A549 (cell line): ENCODE measurements at places on chromosomes 12 and 14.

DNA sequence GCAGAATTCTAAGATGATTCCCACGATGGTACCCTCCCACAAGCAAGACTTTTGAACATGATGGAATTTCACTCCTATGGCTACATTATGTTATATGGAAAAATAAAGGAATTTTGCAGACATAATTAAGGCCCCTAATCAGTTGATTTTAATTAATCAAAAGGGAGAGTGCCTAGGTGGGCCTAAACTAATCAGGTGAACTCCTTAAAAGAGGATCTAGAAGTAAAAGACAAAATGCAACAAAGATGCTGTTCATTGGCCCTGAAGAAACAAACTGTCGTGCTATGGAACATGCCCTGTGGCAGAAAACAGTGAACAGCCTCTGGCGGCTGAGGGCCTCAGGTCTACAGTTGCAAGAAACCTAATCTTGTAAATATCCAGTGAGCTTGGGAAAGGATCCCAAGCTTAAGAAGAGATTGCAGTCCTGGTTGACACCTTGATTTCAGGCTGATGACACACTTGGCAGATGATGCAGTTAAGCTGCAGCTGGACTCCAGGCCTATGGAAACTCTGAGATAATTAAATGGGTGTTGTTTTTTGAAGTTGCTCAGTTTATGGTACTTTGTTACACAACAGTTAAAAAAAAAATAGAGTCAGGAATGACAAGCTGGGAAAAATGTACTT lies 13.8 kb downstream of the TMCC3 start:
- DNase-seq = no peak

GRCh38 chr12:113136128-113136989 lies 798 bp upstream of the RASAL1 start:
- no peak for DNase-seq

DNA sequence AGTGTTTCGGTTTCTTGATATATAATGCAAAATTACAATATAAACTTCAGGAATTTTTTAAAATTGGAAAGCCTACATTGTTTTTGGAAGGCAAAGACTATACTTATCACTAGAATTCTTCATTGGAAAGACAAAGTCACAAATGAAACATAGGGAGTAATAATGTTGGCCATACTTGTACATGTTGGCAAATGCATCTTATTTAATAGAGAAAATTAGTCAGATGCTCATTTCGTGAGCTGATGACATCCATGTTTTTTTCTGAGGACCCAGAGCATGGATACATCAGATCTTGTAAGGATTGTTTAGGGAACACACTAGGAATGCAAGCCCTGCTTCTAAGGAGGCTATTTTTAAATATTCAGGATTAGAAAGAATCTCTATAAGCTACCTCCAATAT lies 4.6 kb upstream of the SLC15A5 start:
- DNase-seq = no peak

GRCh38 chr14:101587441-101587911 lies 26.2 kb downstream of the DIO3 start:
- DNase-seq = no peak
